Upper lobe of left lung (tissue), 6 donors: ENCODE measurements at places on chromosomes 12 and 14. TPM values are rescaled to one million over a fixed set of nuclear protein-coding genes. Genes with fewer than 3 reads are reported as not detected.

- no peak overlapping the region for H3K4me3 ChIP-seq
- H3K36me3 ChIP-seq: no peaks in the 10 kb centered on the region
- DNase-seq: no peak
These were observed 32.6 kb downstream of the ARMH4 start for GRCh38 chr14:58119381-58119780.

DNA sequence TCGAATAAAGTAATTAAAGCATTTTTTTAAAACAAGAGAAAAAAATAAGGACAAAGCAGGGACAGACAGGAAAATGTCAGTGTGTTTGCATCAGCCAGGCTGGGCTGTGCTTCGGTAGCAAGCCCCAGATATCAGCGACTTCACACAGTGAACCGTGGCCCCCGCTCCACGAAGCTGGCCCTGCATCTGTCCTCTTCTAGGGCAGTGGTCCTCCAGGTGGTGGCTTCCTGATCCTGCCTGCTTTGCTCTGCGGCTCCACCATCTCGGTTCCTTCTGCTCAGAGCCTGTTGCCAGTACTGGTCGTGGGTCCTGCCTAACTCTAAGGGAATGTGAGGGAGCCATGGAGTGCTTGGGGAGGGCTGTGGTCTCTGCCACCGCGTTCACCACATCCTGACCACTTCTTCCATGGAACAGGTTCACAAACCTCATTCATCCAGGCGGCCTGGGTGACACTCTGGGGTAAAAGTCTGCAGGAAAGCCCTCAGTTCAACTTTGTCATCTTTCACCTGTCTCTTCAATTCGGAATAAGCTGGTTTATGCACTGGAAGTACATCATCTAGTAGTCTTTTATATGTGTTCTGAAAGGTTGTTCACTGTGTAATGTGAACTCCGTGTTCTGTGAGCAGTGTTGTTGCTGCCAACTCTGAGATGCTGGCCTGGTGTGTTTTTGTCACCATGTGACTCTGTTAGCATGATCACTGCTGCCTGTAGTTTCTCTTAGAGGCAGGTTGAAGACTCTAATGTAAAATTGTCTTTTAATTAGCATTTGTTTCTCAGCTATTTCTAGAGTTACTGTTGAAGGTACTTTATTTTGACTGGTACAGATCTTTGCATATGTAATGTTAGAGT lies 47.9 kb downstream of the ANKRD9 start:
- no peak overlapping the region for H3K4me3 ChIP-seq
- no peak for DNase-seq
- H3K27me3 ChIP-seq: no peaks in the 10 kb centered on the region
- peaks cover 56% of the 10 kb centered on the region for H3K36me3 ChIP-seq
- no peaks in the 10 kb centered on the region for H3K4me1 ChIP-seq
- H3K27ac ChIP-seq: no peak overlapping the region

- no peaks in the 10 kb centered on the region for H3K36me3 ChIP-seq
- no peaks in the 10 kb centered on the region for H3K27me3 ChIP-seq
- no peak for DNase-seq
- H3K4me1 ChIP-seq: peaks cover 95% of the 10 kb centered on the region
These were observed 46.7 kb upstream of the ATP23 start for GRCh38 chr12:57894399-57895292.

- DNase-seq: no peak
- H3K36me3 ChIP-seq: no peaks in the 10 kb centered on the region
- no peaks in the 10 kb centered on the region for H3K27me3 ChIP-seq
- no peak overlapping the region for H3K4me3 ChIP-seq
- no peak overlapping the region for H3K27ac ChIP-seq
These were observed 579.4 kb downstream of the ALG10 start for GRCh38 chr12:34601689-34602088.

DNA sequence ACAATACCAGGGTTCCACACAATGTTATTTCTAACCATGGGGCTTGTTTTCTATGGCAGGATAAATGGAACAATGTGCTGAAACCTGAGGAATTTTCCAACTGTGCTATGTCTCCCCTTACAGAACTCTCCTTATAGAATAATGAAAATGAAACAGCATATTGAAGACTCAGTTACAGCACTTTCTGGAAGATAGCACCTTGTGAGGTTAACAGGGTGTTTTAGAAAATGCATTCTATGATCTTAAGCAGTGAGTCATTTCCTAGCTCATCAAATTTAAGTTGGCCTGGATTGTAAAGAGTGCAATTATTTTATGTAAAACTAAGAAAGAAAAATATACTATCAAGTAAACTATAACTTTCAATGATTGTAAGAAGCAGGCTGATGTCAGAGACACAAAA lies 60.1 kb upstream of the CNTN1 start:
- H3K36me3 ChIP-seq: no peaks in the 10 kb centered on the region
- H3K4me1 ChIP-seq: no peaks in the 10 kb centered on the region
- H3K27me3 ChIP-seq: no peaks in the 10 kb centered on the region
- no peak overlapping the region for H3K4me3 ChIP-seq
- DNase-seq: no peak

DNA sequence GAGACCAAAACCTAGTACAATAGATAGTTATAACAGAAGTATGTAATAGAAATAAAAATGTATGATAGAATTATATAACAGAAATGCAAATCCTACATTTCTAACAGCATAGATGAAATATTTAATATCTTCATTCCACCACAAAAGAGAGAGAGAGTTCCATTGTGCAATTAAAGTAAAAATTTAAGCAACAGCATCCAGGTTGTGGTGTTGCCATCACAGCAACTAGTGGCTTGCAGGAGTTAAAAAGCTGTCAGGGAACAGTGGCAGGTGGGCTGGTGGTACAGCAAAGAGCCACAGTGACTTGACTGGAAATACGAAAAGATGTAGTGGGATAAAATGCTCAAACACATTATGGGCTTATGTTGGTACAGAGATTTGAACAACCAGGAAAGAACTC lies 57.1 kb upstream of the MDM1 start:
- H3K36me3 ChIP-seq: no peaks in the 10 kb centered on the region
- H3K27ac ChIP-seq: no peak overlapping the region
- no peak for DNase-seq
- H3K4me3 ChIP-seq: no peak overlapping the region
- no peaks in the 10 kb centered on the region for H3K4me1 ChIP-seq

DNA sequence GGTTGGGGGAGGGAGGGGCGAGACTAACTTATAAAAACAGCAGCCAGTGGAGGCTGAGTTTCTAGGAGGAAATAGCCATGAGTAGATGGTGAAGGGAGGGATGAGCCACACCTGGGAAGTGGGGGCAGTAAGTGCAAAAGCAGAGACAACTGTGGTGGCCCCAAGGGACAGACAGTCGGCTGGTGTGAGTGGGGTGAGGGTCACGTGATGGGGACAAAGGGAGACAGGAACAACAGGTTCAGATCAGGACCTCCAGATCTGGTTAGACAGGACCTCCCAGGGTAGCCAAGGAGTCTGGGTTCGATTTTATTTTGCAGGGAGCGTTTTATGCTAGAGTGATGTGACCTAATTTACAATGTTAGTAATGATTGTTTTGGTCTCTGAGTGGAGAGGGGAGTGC lies 8.6 kb downstream of the RPH3A start:
- no peaks in the 10 kb centered on the region for H3K36me3 ChIP-seq
- H3K4me3 ChIP-seq: no peak overlapping the region
- H3K4me1 ChIP-seq: peaks cover 4% of the 10 kb centered on the region
- DNase-seq: no peak
- H3K27me3 ChIP-seq: no peaks in the 10 kb centered on the region

GRCh38 chr12:93741659-93742109 lies 64.5 kb downstream of the CRADD start:
- H3K36me3 ChIP-seq: no peaks in the 10 kb centered on the region
- H3K4me3 ChIP-seq: no peak overlapping the region
- H3K27ac ChIP-seq: peak overlapping the region; percentile 89
- peaks cover 26% of the 10 kb centered on the region for H3K4me1 ChIP-seq
- DNase-seq: no peak
- H3K27me3 ChIP-seq: no peaks in the 10 kb centered on the region

- no peak overlapping the region for H3K4me3 ChIP-seq
- no peaks in the 10 kb centered on the region for H3K4me1 ChIP-seq
- no peaks in the 10 kb centered on the region for H3K36me3 ChIP-seq
- no peaks in the 10 kb centered on the region for H3K27me3 ChIP-seq
- DNase-seq: no peak
- H3K27ac ChIP-seq: no peak overlapping the region
These were observed 175.4 kb upstream of the LHX5 start for GRCh38 chr12:113647048-113647447.

GRCh38 chr14:60302663-60303062 lies 53.6 kb downstream of the PPM1A start:
- no peak overlapping the region for H3K27ac ChIP-seq
- no peaks in the 10 kb centered on the region for H3K36me3 ChIP-seq
- H3K4me1 ChIP-seq: no peaks in the 10 kb centered on the region
- H3K27me3 ChIP-seq: no peaks in the 10 kb centered on the region
- DNase-seq: no peak
- H3K4me3 ChIP-seq: no peak overlapping the region

DNA sequence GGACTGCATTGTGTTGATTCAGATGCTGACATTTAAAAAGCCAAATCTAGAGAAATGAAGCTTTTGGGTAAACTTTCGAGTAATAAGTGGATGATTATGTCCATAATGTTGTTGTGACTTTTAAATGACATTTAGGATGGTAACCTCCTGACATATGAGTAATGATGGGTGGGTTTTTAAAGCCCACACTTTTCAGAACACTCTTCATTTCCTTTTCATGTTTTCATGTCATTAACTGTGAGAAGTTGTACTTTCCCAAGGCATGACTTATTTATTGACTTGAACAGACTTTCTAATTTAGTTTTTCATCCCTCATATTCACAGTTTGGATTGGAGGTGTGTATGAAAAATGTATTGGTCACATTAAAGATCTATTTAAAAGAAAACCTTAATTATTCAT lies 35.5 kb downstream of the RGS6 start:
- no peaks in the 10 kb centered on the region for H3K4me1 ChIP-seq
- DNase-seq: no peak
- no peak overlapping the region for H3K27ac ChIP-seq
- no peaks in the 10 kb centered on the region for H3K27me3 ChIP-seq
- no peak overlapping the region for H3K4me3 ChIP-seq

DNA sequence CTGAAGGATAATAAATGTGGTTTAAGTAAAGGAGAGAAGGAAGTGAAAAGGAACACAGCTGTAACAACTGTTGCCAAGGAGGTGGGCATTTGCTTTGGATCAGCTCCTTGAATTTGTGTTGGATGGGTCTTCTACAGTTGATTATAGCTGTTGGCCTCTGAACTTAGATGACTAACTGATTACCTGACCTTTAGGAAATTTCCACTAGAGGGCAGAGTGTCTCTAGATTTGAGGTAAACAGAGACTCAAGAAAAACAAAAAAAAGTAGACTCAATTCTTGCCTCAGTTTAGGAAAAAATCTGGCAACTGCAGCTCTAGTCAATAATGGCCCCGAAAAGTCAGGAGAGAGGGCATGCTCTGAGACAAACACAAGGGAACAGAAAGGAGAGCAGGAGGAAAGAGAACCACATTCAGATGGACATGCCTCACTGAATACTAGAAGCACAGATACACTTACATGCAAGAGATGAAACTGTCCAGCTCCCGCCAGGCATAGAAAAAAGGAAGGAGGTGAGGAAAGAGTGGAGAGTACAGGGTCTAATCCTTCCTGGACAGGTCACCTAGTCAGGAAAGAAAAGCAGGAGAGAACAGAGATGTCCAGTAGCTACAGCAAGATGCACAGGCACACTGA lies 20.6 kb downstream of the COX14 start:
- peaks cover 3% of the 10 kb centered on the region for H3K4me1 ChIP-seq
- no peak overlapping the region for H3K4me3 ChIP-seq
- no peak for DNase-seq
- H3K36me3 ChIP-seq: peaks cover 4% of the 10 kb centered on the region

- no peaks in the 10 kb centered on the region for H3K27me3 ChIP-seq
- DNase-seq: no peak
- H3K27ac ChIP-seq: no peak overlapping the region
- no peak overlapping the region for H3K4me3 ChIP-seq
- H3K4me1 ChIP-seq: no peaks in the 10 kb centered on the region
These were observed 122.7 kb downstream of the CCDC60 start for GRCh38 chr12:119457271-119457670.

DNA sequence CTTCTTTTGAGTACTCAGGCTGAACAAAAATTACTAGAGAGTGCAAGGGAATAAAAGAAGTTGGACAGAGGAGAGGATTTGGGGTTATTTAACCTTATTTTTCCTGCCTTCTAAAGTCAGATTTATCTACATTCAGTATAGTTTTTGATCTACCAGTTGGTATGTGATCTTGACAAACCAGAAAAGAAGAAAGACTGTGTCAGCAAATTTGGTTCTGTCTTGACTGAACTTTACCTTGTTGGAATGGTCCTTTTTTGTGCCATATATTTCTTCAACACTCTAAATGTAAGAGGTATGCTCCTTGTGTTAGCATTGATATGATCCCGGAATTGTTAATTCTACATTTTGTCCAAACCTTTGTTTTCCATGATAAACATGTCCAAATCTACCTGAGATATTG lies 47.7 kb upstream of the ADAMTS20 start:
- no peaks in the 10 kb centered on the region for H3K27me3 ChIP-seq
- no peak for DNase-seq
- no peaks in the 10 kb centered on the region for H3K4me1 ChIP-seq

- no peaks in the 10 kb centered on the region for H3K27me3 ChIP-seq
- no peak overlapping the region for H3K27ac ChIP-seq
- no peak for DNase-seq
These were observed 30.0 kb upstream of the STK38L start for GRCh38 chr12:27213830-27214787.

DNA sequence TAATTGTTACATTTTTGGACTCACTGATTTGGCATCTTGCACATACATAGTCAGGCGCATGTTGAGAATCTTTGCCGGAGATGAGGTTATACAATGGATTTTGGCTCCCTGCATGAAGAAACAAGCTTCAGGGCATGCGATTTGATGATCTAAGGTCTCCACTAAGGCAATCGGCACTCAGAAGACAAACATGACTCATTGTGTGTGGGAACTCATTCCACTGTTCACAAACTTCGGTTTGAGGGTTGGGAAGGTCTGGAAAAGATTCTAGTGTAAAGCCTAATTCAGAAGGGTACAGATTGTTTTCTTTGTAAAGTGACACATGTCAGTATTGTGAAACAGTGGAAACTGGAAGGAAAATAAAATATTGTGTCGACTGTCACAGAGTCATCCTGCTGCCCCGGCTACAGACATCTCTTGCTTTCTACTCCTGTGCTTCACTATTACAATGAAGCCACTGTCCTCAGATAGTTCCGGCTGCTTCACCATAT lies 192.6 kb upstream of the HMGA2 start:
- H3K27ac ChIP-seq: no peak overlapping the region
- no peaks in the 10 kb centered on the region for H3K27me3 ChIP-seq
- H3K4me1 ChIP-seq: no peaks in the 10 kb centered on the region
- no peak overlapping the region for H3K4me3 ChIP-seq
- H3K36me3 ChIP-seq: no peaks in the 10 kb centered on the region

The GZMH gene
- total RNA-seq: 4.9 TPM

The TTLL5 gene
- 29.2 TPM for total RNA-seq

The SERPINA1 gene
- 491 TPM for total RNA-seq

The DPY19L2 gene
- 3.3 TPM for total RNA-seq

The WIF1 gene
- 35.2 TPM for total RNA-seq

The CLEC2B gene
- total RNA-seq: 19.7 TPM

The DLGAP5 gene
- total RNA-seq: 1.6 TPM

The SERPINA9 gene
- not detected for total RNA-seq

The HHIPL1 gene
- 0.67 TPM for total RNA-seq

The FAIM2 gene
- total RNA-seq: not detected
